NAMALWA (cell line): ENCODE measurements at places on chromosomes 12 and 14.

GRCh38 chr12:102503056-102503681 lies 22.8 kb upstream of the IGF1 start:
- no peak for DNase-seq

DNA sequence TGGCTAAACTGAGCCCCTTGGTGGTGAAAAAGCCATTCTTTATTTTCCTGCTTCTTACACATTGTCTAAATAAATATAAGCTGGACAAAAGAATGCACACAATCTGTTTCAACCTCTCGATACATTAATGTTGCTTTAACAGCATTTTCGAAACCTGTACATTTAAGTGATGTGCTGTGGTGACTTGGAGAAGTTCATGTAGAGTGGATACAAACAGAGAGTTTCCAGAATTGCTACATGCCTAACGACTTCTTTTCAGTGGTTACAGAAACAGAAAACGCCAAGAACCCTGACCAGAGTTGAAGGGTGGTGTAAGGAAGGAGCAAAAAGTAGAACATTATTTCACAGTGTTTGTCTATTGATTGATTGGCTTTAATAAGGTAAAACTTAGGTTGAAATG lies 500.9 kb downstream of the SLC16A7 start:
- DNase-seq: no peak

- no peak for DNase-seq
Observed at GRCh38 chr14:79585845-79586244, 625.5 kb downstream of the DIO2 start.

DNA sequence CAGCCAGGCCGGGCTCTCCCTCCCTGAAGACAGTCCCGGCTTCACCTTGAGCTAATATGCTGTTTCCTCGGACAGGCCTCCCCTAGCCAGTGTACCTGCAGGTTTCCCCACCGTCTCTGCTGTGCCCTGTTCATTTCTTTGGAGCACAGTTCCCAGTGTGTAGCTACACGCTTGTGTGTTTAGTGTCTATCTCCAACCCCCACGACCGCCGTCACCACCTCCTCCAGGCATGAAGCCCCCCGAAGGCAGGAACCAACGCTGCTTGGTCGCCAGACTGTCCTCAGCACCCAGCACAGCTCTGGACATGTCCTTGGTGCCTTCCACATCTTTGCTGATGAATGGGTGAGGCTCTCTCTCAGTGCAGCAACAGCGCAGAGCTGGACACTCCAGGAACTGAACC lies 26.2 kb upstream of the PLEKHG6 start:
- no peak for DNase-seq

- DNase-seq: no peak
Observed at GRCh38 chr14:61582815-61583214, 112.5 kb upstream of the HIF1A start.

DNA sequence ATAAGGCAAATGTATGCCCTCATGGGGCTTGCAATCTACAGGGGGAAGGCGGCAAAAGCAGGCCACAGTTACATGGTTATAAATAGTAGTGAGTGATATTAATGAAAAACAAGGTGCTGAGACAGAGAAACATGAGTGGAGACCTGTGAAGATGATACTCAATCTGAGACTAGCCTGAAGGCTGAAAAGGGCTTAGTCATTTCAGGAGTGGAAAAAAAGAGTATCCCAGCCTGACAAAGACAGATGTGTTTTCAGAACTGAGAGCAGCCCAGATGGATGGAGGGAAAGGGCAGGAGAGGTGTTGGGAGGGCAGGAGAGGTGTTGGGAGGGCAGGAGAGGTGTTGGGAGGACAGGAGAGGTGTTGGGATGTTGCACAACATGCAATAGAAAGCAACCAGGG lies 181.9 kb downstream of the C12orf42 start:
- DNase-seq: no peak

DNA sequence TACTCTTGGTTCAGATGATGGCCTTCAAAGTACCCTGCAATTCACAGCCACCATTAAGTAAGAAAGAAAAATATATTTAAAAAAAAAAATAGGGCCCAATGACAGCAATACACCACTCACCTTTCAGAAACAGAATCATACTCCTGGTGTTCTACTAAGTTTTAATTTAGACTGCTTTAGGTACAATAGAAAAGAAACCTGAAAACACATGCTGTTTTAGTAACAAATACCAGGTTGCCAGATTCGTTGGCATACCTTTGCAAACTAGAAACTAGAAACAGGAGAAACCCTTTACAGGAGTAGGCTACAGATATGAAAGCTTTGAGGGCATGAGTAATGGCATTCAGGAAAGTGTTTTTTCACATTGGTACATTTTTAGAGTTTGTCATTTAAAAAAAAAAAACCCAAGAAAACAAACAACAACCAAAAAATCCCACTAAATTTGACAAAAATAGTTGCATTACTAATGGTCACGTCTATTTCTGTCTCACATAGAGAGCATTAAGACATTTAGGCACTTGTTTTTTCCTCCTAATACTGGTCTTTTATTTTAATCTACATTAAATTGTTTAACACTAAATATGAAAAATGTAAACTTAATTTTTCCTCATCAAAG lies 4.0 kb downstream of the SIX1 start:
- DNase-seq: no peak

DNA sequence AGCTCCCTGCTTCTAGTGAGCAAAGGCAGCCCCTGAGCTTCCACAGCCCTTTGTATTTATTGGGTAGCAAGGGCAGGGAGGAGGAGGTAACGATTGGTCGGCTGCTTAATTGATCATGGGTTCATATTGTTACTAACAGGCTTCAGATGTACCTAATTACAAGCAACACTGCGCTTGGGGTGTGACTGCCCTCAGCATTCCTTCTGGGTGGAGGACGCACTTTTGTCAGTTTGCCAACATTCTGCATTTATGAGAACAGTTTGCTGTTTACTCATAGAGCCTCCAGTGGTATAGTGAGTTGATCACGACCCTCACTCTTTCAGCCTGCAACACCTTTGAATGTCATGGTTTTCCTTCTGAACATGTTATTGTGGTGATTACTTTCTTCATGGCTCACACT lies 9.6 kb downstream of the TSHR start:
- DNase-seq: no peak

GRCh38 chr12:10082117-10082874 lies 16.5 kb downstream of the CLEC1A start:
- peak; percentile 21 for DNase-seq

- DNase-seq: no peak
Observed at GRCh38 chr14:32667791-32668190, 270.9 kb upstream of the NPAS3 start.

DNA sequence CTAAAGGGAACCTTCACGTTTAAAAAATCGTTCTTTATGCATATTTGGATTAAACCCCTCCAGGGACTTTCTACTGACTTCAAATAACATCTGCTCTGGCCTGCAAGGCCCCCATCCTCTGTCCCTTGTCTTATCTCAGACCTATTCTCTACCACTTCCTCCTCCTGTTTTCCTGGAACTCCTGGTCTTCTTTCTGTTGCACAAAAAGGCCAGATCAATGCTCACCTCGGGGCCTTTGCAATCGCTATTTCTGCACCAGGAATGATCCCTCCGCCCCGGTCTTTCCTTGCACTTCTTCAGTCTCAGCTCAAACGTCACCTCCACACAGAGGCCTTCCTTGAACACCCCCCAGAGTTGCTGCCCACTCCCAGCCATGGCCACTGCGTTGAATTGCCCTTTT lies 57.6 kb upstream of the BEGAIN start:
- DNase-seq: no peak

GRCh38 chr14:68463299-68463698 lies 329.6 kb downstream of the ZFP36L1 start:
- no peak for DNase-seq

DNA sequence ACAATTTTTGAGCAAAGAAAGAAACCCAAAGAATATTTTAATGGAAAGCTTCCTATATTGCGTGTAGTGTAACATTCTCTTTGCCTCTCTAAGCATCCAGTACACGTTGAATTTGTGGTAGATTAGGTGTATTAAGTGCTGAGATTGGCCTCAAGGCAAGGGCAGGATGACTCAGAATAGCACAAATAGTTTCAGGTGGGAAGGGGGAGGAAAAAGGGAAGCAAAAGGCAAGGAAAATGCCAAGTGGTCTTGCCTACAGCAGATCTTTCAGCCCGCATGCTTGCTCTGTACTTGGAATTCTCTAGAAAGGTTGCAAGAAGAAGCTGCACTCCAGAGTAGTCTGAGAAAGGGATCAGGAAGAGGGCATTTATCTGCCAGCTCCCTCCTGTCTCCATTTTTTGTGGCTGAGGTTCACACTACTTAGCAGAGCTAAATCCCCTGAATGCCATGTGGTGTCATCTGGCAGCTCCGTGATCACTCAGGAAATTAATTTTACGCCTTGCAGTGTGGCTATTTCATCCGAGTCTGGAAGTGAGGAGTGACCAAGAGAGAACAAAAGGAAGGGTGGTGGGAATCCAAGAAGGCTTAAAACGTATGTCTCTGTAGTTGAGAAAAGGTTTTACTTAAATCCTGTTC lies 28.5 kb downstream of the CDKN1B start:
- no peak for DNase-seq

DNA sequence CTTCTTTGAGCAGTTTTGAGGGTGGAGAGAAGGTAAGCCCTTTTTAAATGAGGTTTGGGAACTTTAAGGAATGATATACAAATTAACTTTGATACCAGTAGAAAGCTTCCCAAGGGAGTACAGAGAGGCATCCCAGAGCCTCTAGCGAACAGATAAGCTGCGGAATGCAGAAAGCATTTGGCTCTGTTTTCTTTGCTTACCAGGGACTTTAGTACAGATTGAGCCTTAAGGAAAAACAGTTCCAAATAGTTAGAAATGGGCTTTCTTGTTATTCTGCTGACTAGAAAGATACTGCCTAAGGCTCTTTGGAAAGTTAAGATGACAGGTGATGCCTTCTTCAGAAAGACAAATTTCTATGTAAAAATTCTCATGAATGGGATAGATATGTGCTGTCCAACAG lies 261.7 kb upstream of the FOXN3 start:
- DNase-seq: no peak

- no peak for DNase-seq
Observed at GRCh38 chr12:124332058-124332672, 37.3 kb downstream of the RFLNA start.

- DNase-seq: no peak
Observed at GRCh38 chr12:69822201-69822860, 2.7 kb upstream of the MYRFL start.

DNA sequence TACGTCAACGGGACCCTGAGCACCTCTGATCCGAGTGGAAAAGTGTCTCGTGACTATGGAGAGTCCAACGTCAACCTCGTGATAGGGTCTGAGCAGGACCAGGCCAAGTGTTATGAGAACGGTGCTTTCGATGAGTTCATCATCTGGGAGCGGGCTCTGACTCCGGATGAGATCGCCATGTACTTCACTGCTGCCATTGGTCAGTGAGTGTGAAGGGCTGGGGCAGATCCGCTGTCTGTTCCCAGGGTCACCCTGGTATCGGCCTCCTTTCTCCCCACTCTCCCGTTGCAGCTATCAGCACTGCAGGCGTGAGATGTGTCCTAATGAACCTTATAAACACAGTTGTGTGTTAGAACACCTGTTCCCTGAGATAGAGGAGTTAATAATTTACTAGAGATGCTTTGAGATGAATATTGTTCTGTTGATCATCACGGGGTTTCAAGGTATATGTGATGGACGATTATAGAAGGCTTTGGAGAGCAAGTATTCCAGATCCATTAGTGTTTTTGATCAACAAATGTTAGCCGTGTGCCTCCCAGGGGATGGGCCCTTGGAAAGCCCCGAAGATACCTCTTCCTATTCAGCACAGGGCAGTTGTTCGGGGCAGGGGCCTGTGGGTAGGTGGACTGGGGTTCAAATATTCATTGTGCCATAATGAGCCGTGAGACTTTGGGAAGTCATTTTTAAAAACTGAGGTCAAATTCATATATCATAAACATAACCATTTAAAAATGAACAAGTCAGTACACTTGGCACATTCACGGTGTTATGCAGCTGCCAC lies 33.6 kb downstream of the ADGRD1 start:
- DNase-seq: no peak

DNA sequence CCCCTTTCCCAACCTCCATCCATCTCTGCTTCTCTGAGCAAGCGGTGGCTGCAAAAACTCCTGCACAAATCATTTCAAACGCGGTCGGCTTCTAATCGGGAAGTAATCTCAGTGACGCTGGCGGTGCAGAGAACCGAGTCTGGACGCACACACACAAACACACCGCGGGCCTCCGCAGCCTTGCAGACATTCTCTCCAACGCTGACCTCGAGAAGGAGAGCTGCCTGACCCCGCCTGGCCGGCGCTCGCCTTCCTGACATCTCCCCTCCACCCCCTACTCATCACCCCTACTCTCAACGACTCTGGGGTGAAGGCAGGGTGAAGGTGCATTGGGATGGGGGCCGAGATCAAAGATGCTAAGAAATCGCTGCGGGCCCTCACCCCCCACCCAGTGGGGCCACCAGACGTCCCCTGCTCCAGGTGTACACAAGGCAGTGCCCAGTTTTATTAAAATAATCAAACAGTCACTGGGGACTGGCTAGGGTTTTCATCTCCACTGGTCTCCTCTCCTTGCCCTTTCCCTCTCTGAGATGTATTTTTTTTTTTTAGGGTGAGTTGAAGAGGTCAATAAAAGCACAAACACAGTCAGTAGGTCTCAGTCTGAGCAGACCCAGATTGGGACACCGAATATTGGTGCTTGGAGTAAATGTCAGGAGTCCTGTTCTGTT lies 506 bp upstream of the TBX5 start:
- DNase-seq: no peak

DNA sequence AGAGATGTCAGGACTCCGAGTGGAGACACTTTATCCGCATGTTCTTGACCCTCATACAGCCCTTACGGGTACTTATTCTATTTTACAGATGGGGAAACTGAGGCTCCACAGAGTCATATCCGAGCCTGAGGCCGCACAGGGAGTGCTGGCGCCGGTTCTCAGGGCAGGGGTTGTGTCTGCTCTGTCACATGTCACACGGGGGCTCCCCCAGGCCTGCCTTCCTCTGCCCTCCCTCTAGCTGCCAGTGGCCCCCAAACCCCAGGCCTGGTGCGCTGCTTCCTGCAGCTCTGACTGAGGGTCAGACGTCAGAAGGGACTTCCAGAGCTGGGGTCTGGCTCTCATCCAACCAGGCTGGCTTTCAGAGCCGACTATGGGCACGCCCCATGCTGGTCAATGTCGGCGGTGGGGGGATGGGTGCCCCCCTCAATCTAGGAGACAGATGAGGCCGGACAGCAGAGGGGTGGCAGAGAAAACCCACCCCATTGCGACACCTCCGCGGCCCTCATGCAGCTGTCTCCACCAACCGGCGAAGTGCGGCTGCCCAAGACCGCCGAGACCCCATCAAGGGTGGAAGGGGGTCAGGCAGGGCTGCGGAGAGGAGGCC lies 811 bp upstream of the INF2 start:
- DNase-seq: peak; percentile 31

GRCh38 chr12:56190695-56191155 lies 1.4 kb upstream of the SMARCC2 start:
- DNase-seq: no peak
